SJCRH30 (cell line): ENCODE measurements at places on chromosomes 1 and 21.
A peak's percentile ranks its signal among the peaks of the same experiment; 100 is the strongest.

GRCh38 chr21:46368533-46369285 is 44.8 kb downstream of the PCNT start:
- no peak overlapping the region for H3K27ac ChIP-seq
- H3K4me3 ChIP-seq, result no peak overlapping the region
- no peaks in the 10 kb centered on the region for H3K27me3 ChIP-seq
- DNase-seq, result no peak

DNA sequence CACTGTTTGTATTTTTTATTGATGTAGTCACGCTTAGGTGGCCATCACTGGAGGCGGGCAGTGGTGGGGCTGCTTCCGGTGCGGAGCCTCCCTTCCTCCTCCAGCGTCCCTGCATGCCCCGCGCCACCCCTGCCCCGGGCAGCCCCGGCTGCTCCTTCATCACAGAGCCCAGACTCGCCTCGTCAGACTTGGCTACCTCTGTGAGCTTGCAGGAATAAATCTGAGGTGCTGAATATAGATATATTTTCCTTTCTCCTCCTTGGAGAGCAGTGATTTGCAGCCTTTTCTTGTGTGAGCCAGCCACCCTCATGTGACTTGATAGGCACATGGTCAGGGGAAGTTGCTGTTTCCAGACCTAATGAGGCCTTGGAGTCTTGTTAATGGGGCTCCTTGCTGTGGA is 412.7 kb upstream of the VAMP3 start:
- no peaks in the 10 kb centered on the region for H3K36me3 ChIP-seq
- no peak overlapping the region for H3K4me3 ChIP-seq
- no peak for DNase-seq

GRCh38 chr1:245184779-245185178 is 30.0 kb downstream of the KIF26B start:
- no peak overlapping the region for H3K4me3 ChIP-seq
- H3K27me3 ChIP-seq, result no peaks in the 10 kb centered on the region
- H3K36me3 ChIP-seq, result peaks cover 11% of the 10 kb centered on the region

- no peaks in the 10 kb centered on the region; the same call in 1 of the 2 replicates for H3K36me3 ChIP-seq
- DNase-seq, result peak; percentile 92
- peaks cover 49% of the 10 kb centered on the region for H3K4me1 ChIP-seq
- peak overlapping the region; percentile 49 for H3K4me3 ChIP-seq
These were observed 53.0 kb downstream of the PBX1 start for GRCh38 chr1:164611754-164612642.

DNA sequence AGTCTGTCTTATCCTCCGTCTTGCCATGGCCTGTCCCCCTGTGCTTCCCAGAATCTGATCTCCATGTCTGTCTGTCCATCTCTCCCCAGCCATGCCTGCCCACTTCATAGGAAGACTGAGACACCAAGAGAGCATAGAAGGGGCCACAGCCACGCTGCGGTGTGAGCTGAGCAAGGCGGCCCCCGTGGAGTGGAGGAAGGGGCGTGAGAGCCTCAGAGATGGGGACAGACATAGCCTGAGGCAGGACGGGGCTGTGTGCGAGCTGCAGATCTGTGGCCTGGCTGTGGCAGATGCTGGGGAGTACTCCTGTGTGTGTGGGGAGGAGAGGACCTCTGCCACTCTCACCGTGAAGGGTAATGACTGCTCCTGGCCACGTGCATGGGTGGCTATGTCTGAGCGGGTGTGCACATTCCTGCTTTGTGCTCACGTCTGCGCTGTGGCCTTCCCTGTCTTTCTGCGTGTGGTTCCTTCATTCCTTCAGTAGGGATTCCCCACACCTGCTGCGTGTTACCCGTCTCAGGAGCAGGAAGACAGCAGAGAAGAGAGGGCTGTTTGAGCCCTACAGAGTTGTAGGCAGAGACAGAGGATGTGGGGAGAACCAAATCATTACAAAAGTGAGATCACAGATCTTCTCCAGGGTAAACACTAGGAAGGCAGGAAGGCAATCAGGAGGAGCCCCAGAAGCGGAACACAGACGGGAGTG is 80.8 kb downstream of the OBSCN start:
- H3K4me1 ChIP-seq, result no peaks in the 10 kb centered on the region
- no peak overlapping the region for H3K27ac ChIP-seq
- DNase-seq, result no peak
- H3K27me3 ChIP-seq, result no peaks in the 10 kb centered on the region

DNA sequence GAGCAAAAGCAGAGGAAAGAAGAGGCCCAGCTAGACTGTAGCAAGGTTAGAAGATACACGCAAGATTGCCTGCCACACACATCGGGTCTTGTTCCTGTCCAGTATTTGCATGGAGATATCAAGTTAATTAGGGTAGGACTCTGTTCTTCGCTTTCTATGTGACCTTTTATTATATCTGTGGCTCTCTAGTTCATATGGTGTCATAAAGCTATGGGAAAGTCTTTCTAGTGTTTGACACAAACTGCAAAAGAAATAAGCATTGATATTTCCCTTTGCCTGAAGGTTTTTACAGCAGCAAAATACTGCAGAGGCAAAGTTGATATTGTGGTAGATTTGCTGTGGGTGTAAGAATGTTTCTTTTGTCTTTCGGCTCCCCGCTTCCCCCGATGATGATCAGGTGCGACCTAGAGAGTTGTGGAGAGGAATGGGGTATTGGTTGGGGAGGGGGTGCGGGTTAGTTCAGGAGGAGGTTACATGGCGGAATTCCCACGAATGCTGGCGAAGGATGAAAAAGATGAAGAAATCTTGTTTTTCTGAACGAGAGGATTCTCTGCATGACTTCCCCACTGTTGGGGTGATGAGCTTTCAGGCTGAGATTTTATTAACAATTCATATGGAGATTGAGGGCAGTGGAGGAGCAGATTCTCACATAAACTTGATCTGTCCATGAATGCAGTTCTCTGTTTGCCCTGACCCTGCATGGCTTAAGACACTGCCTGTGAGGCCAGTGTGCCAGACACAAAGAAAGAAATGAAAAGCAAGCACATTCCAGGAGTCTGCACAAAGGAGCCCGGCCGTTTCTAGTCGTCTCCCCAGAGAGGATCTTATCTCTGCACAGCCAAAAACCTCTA is 550.2 kb downstream of the USP25 start:
- peak overlapping the region; percentile 57 for H3K4me3 ChIP-seq
- H3K27me3 ChIP-seq, result no peaks in the 10 kb centered on the region
- no peaks in the 10 kb centered on the region for H3K36me3 ChIP-seq
- DNase-seq, result peak; percentile 88

DNA sequence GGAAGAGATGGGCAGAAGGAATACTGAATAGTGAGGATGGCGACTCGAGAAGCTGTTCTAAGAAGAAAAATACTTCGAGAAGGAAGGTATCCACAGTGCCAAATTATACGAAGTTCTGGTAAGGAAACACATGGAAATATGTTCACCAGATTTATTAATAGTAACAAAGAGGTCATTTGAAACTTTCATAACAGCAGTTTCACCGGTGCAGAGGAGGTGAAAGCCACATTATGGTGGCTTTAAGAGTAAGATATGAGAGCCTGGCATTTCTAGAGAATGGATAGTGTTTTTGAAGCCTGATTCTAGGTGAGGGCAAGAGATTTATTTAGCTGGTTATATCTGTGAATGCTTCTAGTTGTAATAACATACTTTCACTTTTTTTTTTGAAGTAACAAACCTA is 56.2 kb downstream of the DPYD start:
- H3K27me3 ChIP-seq, result no peaks in the 10 kb centered on the region
- no peak overlapping the region for H3K4me3 ChIP-seq
- no peak for DNase-seq
- H3K4me1 ChIP-seq, result no peaks in the 10 kb centered on the region

GRCh38 chr1:4594286-4594991 is 60.0 kb upstream of the AJAP1 start:
- H3K36me3 ChIP-seq, result no peaks in the 10 kb centered on the region
- no peak overlapping the region for H3K4me3 ChIP-seq
- DNase-seq, result no peak
- H3K27me3 ChIP-seq, result peaks cover 28% of the 10 kb centered on the region

- H3K27ac ChIP-seq, result no peak overlapping the region
- no peak overlapping the region for H3K4me3 ChIP-seq
These were observed 103.6 kb upstream of the GPR52 start for GRCh38 chr1:174344162-174344561.

DNA sequence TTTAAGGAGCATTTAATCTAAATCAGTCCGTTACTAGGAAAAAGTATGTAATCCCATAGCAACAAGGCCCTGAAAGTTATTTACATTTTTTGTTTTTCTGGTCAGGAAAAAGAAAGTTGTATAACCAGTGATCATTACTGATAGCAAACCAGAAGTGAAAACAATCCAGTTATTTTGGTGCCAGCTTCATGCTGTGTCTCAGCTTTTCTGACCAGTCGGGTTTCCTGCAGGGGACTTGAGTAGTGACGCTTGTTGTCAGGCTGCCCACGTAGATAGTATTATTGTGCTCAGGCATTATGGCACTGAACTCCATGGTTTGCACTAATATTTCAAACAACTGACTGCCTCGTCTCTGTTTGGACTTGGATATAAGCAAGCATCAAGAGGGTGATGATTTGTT is 55.2 kb downstream of the SASS6 start:
- H3K4me3 ChIP-seq, result no peak overlapping the region
- no peak for DNase-seq
- peaks cover 48% of the 10 kb centered on the region for H3K36me3 ChIP-seq
- no peaks in the 10 kb centered on the region for H3K4me1 ChIP-seq
- H3K27ac ChIP-seq, result no peak overlapping the region

GRCh38 chr1:24036088-24036487 is 56.0 kb upstream of the SRSF10 start:
- no peak for DNase-seq
- H3K4me3 ChIP-seq, result no peak overlapping the region
- H3K36me3 ChIP-seq, result no peaks in the 10 kb centered on the region
- H3K27me3 ChIP-seq, result 0 out of 2 replicates have a peak, but pooled peaks cover 3% of the 10 kb centered on the region
- H3K27ac ChIP-seq, result no peak overlapping the region

DNA sequence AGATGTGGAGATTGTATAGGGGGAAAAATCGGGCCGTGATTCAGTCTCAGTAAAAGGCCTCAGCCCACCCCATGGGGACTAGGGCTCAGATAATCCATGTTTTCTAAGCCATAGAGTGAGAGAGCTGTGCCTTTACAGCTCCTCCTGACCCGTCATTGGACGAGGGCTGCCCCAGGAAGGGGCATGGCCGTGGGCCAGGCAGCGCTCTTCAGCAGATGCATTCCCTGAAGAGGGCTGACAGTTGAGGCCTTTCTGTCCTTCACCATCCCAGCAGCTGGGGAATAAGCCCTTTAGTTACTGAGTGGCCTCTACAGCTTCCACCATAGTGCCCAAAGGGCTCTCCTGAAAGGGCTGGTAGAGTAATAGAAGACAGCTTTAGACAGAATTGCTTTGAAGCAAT is 57.2 kb downstream of the ST3GAL3 start:
- no peak overlapping the region for H3K27ac ChIP-seq
- H3K4me1 ChIP-seq, result peaks cover 4% of the 10 kb centered on the region; the same call in 1 of the 2 replicates
- H3K4me3 ChIP-seq, result no peak overlapping the region
- DNase-seq, result peak; percentile 66

- H3K27me3 ChIP-seq, result no peaks in the 10 kb centered on the region
- peak; percentile 77 for DNase-seq
- peak overlapping the region; percentile 75 for H3K27ac ChIP-seq
These were observed 41.5 kb downstream of the UBE4B start for GRCh38 chr1:10074059-10074851.

DNA sequence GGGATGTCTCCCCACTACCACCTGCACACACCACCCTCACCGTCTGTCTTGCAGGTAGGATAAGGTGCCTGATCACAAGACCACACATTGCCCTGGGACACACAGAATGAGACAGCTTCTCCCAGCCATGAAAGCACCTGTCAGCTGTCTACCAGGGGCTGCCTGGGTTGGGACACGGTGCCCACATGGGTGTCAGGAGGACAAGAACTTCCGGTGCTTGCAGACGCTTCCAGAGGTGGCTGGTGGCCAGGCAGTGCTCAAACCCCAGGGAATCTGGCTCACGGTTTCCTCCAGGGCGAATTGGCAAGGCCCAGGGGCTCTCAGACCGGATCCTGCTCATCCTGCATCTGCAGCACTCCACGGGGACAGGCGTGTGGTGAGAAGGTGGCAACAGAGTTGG is 182.6 kb upstream of the ARHGEF16 start:
- H3K36me3 ChIP-seq, result no peaks in the 10 kb centered on the region
- no peak overlapping the region for H3K4me3 ChIP-seq
- no peak for DNase-seq
- no peaks in the 10 kb centered on the region for H3K27me3 ChIP-seq
- no peak overlapping the region for H3K27ac ChIP-seq
- H3K4me1 ChIP-seq, result no peaks in the 10 kb centered on the region

- no peak overlapping the region for H3K4me3 ChIP-seq
- no peaks in the 10 kb centered on the region for H3K27me3 ChIP-seq
- H3K36me3 ChIP-seq, result peaks cover 3% of the 10 kb centered on the region; the same call in 1 of the 2 replicates
- H3K27ac ChIP-seq, result no peak overlapping the region
- H3K4me1 ChIP-seq, result no peaks in the 10 kb centered on the region
These were observed 89.4 kb upstream of the JAK1 start for GRCh38 chr1:65055747-65056146.

- H3K36me3 ChIP-seq, result no peaks in the 10 kb centered on the region
- DNase-seq, result no peak
- peaks cover 24% of the 10 kb centered on the region for H3K4me1 ChIP-seq
These were observed 124.8 kb upstream of the EDN2 start for GRCh38 chr1:41609166-41609883.

- no peaks in the 10 kb centered on the region for H3K36me3 ChIP-seq
- DNase-seq, result no peak
- no peak overlapping the region for H3K27ac ChIP-seq
- no peaks in the 10 kb centered on the region for H3K4me1 ChIP-seq
- no peaks in the 10 kb centered on the region for H3K27me3 ChIP-seq
- no peak overlapping the region for H3K4me3 ChIP-seq
These were observed 140.0 kb downstream of the OMA1 start for GRCh38 chr1:58406301-58407071.

GRCh38 chr1:67723620-67724019 is 38.6 kb downstream of the GADD45A start:
- no peaks in the 10 kb centered on the region for H3K27me3 ChIP-seq
- peak overlapping the region; percentile 68; the same call in 1 of the 2 replicates for H3K27ac ChIP-seq
- H3K36me3 ChIP-seq, result no peaks in the 10 kb centered on the region
- no peak for DNase-seq

- no peak overlapping the region for H3K4me3 ChIP-seq
- no peak for DNase-seq
- H3K27ac ChIP-seq, result no peak overlapping the region
- H3K27me3 ChIP-seq, result no peaks in the 10 kb centered on the region
- H3K36me3 ChIP-seq, result no peaks in the 10 kb centered on the region
These were observed 361.0 kb upstream of the RUNX1 start for GRCh38 chr21:35410123-35410522.

GRCh38 chr1:218205721-218206120 is 79.4 kb upstream of the RRP15 start:
- no peaks in the 10 kb centered on the region for H3K36me3 ChIP-seq
- no peaks in the 10 kb centered on the region for H3K4me1 ChIP-seq
- no peak overlapping the region for H3K4me3 ChIP-seq
- DNase-seq, result no peak
